ENCODE measurements at places on chromosomes 13 and 19.

GRCh38 chr13:37960427-37960826 lies 90.9 kb upstream of the TRPC4 start:
- no peak overlapping the region for H3K4me3 ChIP-seq
- H3K27ac ChIP-seq: no peak overlapping the region
- no peaks in the 10 kb centered on the region for H3K36me3 ChIP-seq
- no peaks in the 10 kb centered on the region for H3K27me3 ChIP-seq

DNA sequence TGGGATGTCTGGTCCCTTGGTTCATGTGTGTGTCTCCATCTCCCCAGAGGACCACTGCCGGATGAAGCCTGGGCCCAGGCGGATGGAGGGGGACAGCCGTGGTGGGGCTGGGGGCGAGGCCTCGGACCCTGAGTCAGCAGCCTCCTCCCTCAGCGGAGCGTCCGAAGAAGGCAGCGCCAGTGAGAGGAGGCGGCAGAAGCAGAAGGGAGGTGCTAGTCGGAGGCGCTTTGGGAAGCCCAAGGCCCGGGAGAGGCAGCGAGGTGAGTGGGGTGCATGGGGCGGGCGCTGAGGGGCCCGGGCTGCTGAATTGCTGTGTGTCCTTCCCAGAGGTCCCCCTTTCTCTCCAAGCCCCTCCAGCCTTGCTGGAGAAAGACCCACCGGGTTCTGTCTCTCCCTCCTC lies 3.2 kb downstream of the CCDC106 start:
- no peaks in the 10 kb centered on the region for H3K36me3 ChIP-seq
- no peak overlapping the region for H3K27ac ChIP-seq
- H3K27me3 ChIP-seq: no peaks in the 10 kb centered on the region
- H3K4me3 ChIP-seq: no peak overlapping the region

DNA sequence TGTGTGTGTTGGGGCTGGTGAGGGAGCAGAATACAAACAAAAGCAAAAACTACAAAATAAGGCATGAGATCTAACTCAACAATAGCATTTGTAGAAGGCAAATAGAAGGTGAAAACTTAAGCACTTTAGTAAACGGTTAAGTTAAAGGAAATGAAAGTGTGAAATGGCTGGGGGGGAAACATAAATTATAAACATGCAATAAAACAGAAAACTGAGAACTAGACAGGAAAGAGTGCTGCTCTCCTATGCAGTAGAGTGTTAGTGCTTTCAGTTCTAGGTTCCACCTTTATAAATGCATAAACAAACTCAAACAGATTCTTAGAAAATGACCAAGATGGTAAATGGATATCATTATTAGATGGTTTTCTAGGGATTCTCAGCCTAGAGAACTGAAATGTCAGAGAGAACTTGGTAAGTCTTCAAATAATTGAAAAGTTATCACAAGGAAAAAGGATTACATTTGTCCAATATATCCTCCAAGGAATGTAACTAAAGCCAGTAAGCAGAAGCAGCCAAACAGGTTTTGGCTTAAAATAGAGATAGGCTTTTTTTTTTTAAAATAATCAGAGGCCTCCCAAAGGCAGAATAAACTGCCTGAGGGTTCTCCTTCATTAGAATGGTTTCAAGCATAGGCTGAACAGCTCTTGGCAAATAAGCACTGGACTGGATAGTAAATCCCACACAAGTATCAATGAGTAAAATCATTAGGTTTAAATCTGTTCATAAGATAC lies 23.3 kb downstream of the RBM26 start:
- H3K27me3 ChIP-seq: no peaks in the 10 kb centered on the region
- no peak for DNase-seq
- H3K4me3 ChIP-seq: peak overlapping the region; percentile 70

DNA sequence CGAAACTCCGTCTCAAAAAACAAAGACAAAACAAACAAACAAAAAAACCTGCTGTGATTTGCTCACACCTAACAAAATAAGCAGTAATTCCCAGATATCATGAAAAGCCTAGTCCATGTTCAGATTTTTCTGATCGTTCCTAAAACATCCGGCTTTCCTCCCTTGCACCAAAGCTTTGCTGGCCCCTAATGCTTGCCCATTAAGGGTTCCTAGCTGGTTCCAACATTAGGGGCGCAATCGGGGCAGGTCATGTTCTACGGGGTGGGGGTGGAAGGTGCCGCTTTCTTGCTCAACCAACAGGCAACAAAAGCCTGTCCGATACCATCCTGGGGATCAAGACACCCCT lies 25.5 kb upstream of the FXYD3 start:
- no peak for DNase-seq
- H3K4me3 ChIP-seq: no peak overlapping the region
- H3K27ac ChIP-seq: no peak overlapping the region
- H3K27me3 ChIP-seq: no peaks in the 10 kb centered on the region
- no peaks in the 10 kb centered on the region for H3K36me3 ChIP-seq
- peaks cover 3% of the 10 kb centered on the region for H3K4me1 ChIP-seq

- H3K4me3 ChIP-seq: peak overlapping the region; percentile 84
- peak overlapping the region; percentile 81 for H3K27ac ChIP-seq
- H3K36me3 ChIP-seq: peaks cover 15% of the 10 kb centered on the region
Measured at GRCh38 chr19:39481229-39481545, 549 bp downstream of the TIMM50 start.

- H3K36me3 ChIP-seq: no peaks in the 10 kb centered on the region
- H3K4me1 ChIP-seq: no peaks in the 10 kb centered on the region
- H3K27me3 ChIP-seq: no peaks in the 10 kb centered on the region
- DNase-seq: no peak
- H3K4me3 ChIP-seq: no peak overlapping the region
- H3K27ac ChIP-seq: no peak overlapping the region
Measured at GRCh38 chr13:95426631-95427030, 125.4 kb upstream of the ABCC4 start.

GRCh38 chr13:73369095-73369494 lies 310.3 kb downstream of the KLF5 start:
- no peak overlapping the region for H3K4me3 ChIP-seq
- no peaks in the 10 kb centered on the region for H3K27me3 ChIP-seq
- H3K4me1 ChIP-seq: no peaks in the 10 kb centered on the region
- H3K36me3 ChIP-seq: no peaks in the 10 kb centered on the region
- H3K27ac ChIP-seq: no peak overlapping the region
- no peak for DNase-seq

DNA sequence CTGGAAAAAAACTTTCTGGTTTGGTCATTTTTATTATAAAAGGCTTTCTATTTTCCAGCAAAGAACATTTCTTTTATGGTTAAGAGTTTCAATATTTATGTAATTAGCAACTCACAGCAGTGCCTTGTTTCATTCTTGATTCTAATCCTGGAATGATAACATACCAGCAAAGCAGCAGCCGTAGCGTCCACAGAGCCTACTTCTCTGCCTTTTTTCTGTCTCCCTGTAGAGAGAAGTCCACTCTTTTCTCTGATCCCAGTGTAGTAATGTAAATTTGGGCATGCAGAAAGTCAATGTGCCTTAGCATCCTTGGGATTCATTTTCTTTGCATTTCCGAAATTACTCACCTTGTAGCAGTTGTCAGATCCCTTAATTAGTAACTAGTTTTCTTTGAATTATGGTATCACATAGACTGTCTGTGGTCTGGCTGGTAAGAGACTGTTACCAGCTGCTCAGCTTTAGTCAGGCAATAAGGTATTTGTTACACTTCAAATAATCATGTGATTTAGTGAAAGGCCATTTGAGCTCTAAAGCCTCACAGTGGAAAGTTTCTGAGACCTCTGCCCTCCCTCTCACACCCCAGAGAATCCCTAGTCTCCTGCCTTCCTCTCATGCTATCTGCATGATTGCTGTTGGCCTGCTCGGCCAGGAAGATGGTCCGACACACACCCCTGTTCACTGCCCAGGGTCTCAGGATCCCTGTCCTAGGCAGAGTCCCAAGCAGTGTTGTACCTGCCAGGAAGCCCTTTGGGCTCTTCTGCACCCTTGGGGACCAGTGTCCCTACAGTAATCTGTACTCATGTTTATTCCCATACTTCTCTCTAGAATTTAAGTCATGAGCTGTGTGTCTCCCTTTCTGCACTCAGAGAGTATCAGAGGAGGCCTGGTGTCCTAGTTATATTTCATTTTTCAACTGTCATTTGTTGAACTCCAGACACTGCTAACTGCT lies 86.3 kb downstream of the LRCH1 start:
- H3K4me1 ChIP-seq: no peaks in the 10 kb centered on the region
- no peak overlapping the region for H3K27ac ChIP-seq
- no peak overlapping the region for H3K4me3 ChIP-seq
- DNase-seq: no peak
- no peaks in the 10 kb centered on the region for H3K27me3 ChIP-seq

DNA sequence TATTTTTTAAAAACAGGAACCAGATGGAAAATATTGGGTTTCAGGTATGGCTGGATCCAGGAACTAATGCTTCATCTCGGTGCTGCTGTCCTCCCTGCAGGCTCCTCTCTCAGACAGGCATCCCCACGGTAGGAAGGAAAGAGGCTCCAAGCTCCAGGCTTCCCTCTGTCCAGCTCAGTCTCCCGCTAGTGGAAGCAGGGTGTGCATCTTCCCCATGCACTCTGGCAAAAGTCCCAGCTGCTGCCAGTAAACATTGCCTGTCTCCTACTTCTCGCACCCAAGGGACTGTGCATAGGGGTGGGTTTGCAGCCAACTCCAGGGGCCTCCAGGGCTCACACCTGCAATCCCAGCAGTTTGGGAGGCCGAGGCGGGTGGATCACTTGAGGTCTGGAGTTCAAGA lies 29.2 kb downstream of the IL12RB1 start:
- H3K27me3 ChIP-seq: no peaks in the 10 kb centered on the region
- H3K36me3 ChIP-seq: peaks cover 16% of the 10 kb centered on the region

DNA sequence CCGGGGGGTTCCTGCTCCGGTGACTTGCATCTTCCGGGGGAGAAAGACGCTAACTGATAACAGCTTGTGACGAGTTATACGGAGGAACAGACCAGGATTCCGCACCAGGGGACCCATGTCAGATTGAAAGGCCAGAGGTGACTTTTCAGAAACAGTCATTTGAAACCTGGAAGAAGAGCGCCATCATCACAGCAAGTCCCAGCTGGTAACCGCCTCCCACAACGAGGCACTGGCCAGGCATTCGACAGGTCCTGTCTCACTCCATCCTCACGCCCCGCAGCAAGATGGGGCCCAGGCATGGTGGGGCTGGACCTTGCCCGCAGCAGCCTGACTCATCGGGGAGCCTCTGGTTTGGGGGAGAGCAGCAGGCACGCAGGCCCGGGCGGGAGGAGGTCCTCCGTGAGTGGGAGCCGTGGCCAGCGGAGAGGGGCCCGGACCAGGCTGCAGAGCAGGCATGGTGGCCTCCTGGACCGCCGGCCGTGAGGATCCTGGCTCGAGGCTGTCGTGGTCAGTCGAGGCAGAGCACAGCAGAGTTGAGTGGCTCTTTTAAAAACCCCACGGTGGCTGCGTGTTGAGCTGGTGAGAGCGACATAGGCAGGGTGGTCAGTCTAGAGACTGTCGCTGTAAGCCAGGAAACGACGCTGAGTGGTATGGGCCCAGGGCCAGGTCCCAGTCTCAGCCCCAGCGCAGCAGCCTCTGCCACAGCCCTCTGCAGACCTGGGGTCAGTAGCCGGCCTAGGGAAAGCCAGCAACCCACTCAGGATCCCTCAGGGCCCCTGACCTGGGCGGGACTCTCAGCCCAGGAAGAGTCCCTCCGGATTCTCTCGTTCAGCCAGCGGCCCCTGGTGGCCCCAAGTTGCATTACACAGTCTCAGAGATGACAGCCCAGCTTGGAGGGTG lies 94.9 kb upstream of the MCF2L start:
- DNase-seq: peak; percentile 55
- peaks cover 21% of the 10 kb centered on the region for H3K36me3 ChIP-seq
- no peaks in the 10 kb centered on the region for H3K27me3 ChIP-seq
- H3K27ac ChIP-seq: peak overlapping the region; percentile 60
- H3K4me3 ChIP-seq: no peak overlapping the region
- peaks cover 3% of the 10 kb centered on the region for H3K4me1 ChIP-seq

- H3K4me3 ChIP-seq: no peak overlapping the region
- H3K4me1 ChIP-seq: peaks cover 31% of the 10 kb centered on the region
- H3K27me3 ChIP-seq: no peaks in the 10 kb centered on the region
- DNase-seq: no peak
- no peak overlapping the region for H3K27ac ChIP-seq
- H3K36me3 ChIP-seq: no peaks in the 10 kb centered on the region
Measured at GRCh38 chr13:76882431-76882830, 3.8 kb downstream of the KCTD12 start.

- H3K36me3 ChIP-seq: no peaks in the 10 kb centered on the region
- no peak overlapping the region for H3K4me3 ChIP-seq
- DNase-seq: no peak
- no peaks in the 10 kb centered on the region for H3K27me3 ChIP-seq
Measured at GRCh38 chr19:47058621-47059022, 10.2 kb upstream of the TMEM160 start.

GRCh38 chr19:1663852-1664251 lies 11.4 kb upstream of the TCF3 start:
- peaks cover 4% of the 10 kb centered on the region for H3K27me3 ChIP-seq
- H3K27ac ChIP-seq: no peak overlapping the region
- H3K4me3 ChIP-seq: no peak overlapping the region
- H3K36me3 ChIP-seq: no peaks in the 10 kb centered on the region
- no peak for DNase-seq
- H3K4me1 ChIP-seq: peaks cover 12% of the 10 kb centered on the region

GRCh38 chr19:8973501-8974091 lies 36.6 kb downstream of the MUC16 start:
- H3K27me3 ChIP-seq: peaks cover 1% of the 10 kb centered on the region
- H3K36me3 ChIP-seq: no peaks in the 10 kb centered on the region
- H3K27ac ChIP-seq: no peak overlapping the region
- no peak overlapping the region for H3K4me3 ChIP-seq
- DNase-seq: no peak

DNA sequence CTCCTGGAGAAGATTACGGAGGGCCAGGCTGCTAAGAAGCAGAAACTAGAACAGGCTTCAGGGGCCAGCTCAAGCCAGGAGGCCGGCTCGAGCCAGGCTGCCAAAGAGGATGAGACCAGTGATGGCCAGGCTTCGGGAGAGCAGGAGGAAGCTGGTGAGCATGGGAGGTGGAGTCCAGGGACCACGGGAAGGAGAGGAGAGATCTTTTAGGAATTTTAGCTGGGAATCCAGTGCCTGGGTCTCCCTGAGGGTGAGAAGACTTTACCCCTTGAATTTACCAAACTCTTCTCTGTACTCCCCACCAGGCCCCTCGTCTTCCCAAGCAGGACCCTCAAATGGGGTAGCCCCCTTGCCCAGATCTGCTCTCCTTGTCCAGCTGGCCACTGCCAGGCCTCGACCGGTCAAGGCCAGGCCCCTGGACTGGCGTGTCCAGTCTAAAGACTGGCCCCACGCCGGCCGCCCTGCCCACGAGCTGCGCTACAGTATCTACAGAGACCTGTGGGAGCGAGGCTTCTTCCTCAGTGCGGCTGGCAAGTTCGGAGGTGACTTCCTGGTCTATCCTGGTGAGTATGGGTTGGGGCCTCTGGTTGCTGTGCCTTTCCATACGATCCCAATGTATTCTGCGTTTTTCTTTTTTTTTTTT lies 824 bp downstream of the TSEN34 start:
- peaks cover 26% of the 10 kb centered on the region for H3K4me1 ChIP-seq
- H3K27me3 ChIP-seq: no peaks in the 10 kb centered on the region
- peaks cover 7% of the 10 kb centered on the region for H3K36me3 ChIP-seq
- H3K27ac ChIP-seq: peak overlapping the region; percentile 100
- no peak for DNase-seq

DNA sequence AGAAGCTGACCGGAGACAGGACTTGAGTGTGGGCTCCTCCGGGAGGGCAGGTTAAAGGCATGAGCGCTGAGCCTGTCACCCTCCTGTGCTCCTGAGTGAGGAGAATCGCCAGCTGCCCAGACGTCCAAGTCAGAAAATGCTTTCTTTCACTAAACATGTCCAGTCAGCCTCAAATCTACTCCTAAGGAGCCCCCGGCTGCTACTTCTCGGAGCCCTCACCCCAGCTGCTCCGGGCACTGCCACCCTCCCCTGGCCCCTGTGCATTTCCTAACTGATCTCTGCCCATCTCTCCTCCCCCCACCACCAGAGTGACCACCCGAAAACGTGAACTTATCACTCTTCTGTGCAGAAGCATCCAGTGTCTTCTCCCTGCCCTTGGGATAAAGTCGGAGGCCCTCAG lies 277.5 kb upstream of the SOX1 start:
- DNase-seq: no peak
- no peaks in the 10 kb centered on the region for H3K4me1 ChIP-seq
- H3K4me3 ChIP-seq: no peak overlapping the region
- H3K36me3 ChIP-seq: no peaks in the 10 kb centered on the region
- H3K27me3 ChIP-seq: no peaks in the 10 kb centered on the region
